ENCODE measurements at places on chromosomes 5 and 9.
A peak's percentile ranks its signal among the peaks of the same experiment; 100 is the strongest.

DNA sequence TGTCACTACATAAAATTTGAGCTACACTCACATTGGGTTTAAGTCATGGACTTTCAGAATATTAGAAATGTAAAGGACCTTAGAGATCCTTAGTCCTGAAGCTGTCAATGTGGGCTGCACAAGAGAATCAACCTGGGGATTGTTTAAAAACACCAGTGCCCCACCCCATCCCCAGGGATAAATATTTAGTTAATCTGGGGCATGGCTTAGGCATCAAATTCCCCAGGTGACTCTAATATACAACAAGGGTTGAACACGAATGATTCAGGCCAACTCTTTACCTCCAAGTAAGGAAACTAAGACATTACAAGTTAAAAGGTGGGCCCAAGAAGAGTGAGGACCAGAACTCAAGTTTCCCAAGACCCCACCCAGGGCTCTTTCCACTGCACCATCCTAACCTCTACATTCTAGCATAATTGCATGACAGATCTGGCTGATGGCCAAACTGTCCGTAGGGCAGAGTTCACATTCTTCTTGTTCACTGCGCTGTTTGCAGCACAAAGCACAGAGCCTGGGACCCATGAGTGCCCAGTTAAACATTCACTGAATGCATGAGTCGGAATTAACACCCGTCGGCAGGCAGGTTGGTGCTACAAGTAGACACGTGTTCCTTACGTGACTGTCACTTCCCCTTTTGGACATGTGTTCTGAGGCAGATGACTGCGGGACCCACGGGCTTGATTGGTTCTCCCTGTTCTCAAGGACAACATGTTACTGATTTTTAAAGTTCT is 25.2 kb downstream of the CYFIP2 start:
- H3K27ac ChIP-seq: peak overlapping the region; percentile 94
- peak; percentile 2 for DNase-seq
- no peak overlapping the region for H3K4me3 ChIP-seq
- H3K27me3 ChIP-seq: no peaks in the 10 kb centered on the region
- H3K4me1 ChIP-seq: peaks cover 16% of the 10 kb centered on the region

- H3K27me3 ChIP-seq: peaks cover 4% of the 10 kb centered on the region
- no peaks in the 10 kb centered on the region for H3K36me3 ChIP-seq
- no peak overlapping the region for H3K27ac ChIP-seq
- DNase-seq: no peak
Observed at GRCh38 chr5:31771500-31771899, 132.6 kb downstream of the PDZD2 start.

- no peaks in the 10 kb centered on the region for H3K4me1 ChIP-seq
- no peak for DNase-seq
- H3K4me3 ChIP-seq: no peak overlapping the region
Observed at GRCh38 chr5:44860267-44860666, 51.5 kb downstream of the MRPS30 start.

GRCh38 chr9:95004411-95005277 is 278.1 kb downstream of the AOPEP start:
- DNase-seq: peak; percentile 26
- H3K4me3 ChIP-seq: peak overlapping the region; percentile 90
- peak overlapping the region; percentile 95 for H3K27ac ChIP-seq
- H3K27me3 ChIP-seq: no peaks in the 10 kb centered on the region
- H3K4me1 ChIP-seq: no peaks in the 10 kb centered on the region
- peaks cover 6% of the 10 kb centered on the region for H3K36me3 ChIP-seq

GRCh38 chr5:36683821-36684434 is 77.5 kb downstream of the SLC1A3 start:
- DNase-seq: peak; percentile 69
- H3K27ac ChIP-seq: no peak overlapping the region
- no peaks in the 10 kb centered on the region for H3K4me1 ChIP-seq
- no peaks in the 10 kb centered on the region for H3K27me3 ChIP-seq
- peaks cover 5% of the 10 kb centered on the region for H3K36me3 ChIP-seq

DNA sequence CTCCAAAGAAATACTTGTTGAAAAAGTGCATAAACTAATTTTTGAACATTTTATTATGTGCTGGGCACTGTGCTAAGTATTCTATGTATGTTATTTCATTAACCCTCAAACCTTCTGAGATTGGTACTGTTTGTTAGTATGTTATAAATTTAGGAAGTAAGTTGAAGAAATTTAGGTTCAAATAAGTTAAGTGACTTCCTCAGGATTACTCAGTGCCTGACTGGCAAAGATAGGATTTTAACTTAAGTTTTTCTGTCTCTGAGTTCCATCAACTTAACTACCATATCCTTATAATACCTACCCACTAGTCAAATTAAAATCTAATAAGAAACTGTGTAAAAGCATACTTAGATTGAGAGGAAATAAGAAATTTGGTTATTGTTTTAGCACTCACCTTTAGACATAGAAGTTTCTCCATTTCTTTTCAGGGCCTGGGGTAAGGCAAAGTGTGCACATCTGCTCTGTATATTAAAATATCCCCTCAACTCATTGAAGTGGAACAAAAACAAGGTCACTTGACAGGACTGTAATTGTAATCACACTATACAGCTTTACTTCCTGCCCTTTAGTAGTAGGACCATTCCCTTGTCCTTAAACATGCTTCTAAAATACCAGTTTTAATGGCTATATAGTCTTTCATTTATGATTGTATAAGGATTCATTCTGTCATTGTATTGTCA is 15.2 kb downstream of the TGFBR1 start:
- H3K27me3 ChIP-seq: no peaks in the 10 kb centered on the region
- no peak overlapping the region for H3K4me3 ChIP-seq
- H3K27ac ChIP-seq: no peak overlapping the region
- no peaks in the 10 kb centered on the region for H3K4me1 ChIP-seq

DNA sequence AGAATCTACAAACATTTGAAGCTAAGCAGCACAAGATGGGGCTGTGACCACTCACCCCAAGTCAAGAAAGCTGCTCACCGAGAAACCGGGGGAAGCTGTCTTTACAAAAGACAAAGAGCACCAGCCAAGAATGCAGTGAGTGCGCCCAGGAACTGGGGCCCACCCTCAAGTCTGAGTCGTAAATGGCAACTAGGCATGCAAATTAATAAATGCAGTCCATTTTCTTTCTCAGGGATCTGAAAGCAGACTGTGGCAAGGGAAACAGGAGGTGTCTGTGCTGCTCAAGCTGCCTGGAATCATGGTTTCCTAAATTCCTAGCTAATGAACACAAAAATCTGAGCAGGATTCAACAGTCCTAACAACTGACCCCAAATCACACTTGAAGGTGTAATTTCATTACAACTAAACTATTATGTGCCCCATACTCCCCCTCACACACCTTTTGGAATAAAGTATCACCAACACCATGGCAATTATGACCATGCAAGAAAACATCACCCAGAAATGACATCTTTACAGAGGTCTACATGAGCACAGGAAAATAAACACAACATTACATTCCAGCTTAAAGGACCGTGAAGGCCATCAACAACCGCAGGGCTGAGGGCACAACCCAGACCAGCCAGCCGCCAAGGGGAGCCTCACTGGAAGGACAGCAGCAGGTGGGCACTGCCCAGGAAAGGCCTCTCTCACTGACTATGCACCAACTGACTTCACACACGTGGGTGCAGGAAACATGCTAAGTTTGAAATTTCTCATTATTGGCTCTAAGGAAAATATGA is 17.6 kb downstream of the NSUN2 start:
- no peak overlapping the region for H3K4me3 ChIP-seq
- peaks cover 10% of the 10 kb centered on the region for H3K4me1 ChIP-seq
- no peak for DNase-seq
- peaks cover 95% of the 10 kb centered on the region for H3K36me3 ChIP-seq
- H3K27me3 ChIP-seq: no peaks in the 10 kb centered on the region

DNA sequence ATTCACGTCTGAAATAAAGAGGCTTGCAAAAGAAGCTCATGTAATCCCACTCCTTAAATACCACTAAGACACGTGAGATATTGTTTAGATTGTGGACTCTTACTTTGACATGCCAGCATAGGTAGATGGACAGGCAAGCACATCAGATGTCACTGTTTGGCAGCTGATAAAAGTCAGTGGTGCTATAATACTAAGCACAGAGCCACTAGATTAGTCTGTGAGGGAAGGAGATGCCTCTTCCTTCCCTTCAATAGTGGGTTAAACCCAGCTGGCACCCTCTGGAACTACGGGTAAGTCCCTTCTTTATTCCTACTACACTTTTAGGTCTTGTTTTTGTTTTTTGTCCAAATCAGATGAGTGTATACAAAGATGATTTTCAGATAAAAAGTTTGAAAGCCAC is at the start of gene MYOT:
MYOT (plus strand) TSS at position 197 of the 400 bp plus-strand sequence. CDS start 2,792 bp downstream, outside the sequence.
- no peak within 1 kb of the TSS for H3K4me3 ChIP-seq
- H3K36me3 ChIP-seq: no peaks in the 10 kb centered on the region
- no peak for DNase-seq
- H3K27ac ChIP-seq: no peak within 1 kb of the TSS

- peak overlapping the region; percentile 48 for H3K4me3 ChIP-seq
- H3K27ac ChIP-seq: no peak overlapping the region
- no peaks in the 10 kb centered on the region for H3K36me3 ChIP-seq
- H3K27me3 ChIP-seq: no peaks in the 10 kb centered on the region
Observed at GRCh38 chr9:121373011-121373729, 3.1 kb upstream of the STOM start.

DNA sequence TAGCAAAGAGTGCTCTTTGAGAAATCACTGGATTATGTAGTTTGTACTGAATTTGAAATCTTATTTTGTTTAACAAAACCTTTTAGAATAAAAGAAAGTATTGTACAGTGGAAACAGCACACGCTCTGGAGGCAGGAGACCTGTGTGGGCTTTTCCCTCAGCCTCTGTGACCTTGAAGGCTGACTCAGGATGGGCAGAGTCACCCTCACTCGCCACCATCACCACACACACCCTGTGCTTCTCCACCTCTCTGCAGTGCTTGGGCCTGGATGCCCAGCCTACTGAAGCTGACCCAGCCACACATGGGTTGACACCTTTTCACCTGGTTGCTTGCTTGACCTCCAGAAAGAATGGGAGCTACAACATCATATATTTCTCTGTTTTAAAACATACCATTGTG is 19.6 kb downstream of the ANGPTL2 start:
- peaks cover 10% of the 10 kb centered on the region for H3K27me3 ChIP-seq
- H3K4me3 ChIP-seq: no peak overlapping the region
- no peak for DNase-seq
- H3K27ac ChIP-seq: no peak overlapping the region
- H3K4me1 ChIP-seq: peaks cover 2% of the 10 kb centered on the region

DNA sequence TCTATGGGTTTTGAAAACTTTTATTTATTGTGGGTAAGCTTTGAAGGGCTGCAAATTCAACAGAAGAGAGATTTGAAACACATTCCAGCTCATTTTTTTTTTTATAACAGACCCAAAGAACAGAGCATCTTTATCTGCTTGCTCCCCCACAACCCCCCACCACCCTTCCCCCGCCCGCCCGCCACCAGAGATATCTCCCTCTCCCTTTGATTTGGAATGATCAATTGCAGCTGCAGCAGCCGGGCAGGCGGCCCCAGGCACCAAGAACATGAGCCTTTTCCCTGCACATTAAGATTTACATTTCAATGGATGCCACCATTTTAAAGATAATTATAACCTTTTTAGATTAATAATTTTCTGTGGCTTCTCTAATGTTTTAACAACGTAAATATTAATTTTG is 510.9 kb downstream of the ZNF608 start:
- DNase-seq: no peak
- no peak overlapping the region for H3K27ac ChIP-seq
- H3K27me3 ChIP-seq: no peaks in the 10 kb centered on the region
- no peaks in the 10 kb centered on the region for H3K4me1 ChIP-seq
- no peaks in the 10 kb centered on the region for H3K36me3 ChIP-seq

DNA sequence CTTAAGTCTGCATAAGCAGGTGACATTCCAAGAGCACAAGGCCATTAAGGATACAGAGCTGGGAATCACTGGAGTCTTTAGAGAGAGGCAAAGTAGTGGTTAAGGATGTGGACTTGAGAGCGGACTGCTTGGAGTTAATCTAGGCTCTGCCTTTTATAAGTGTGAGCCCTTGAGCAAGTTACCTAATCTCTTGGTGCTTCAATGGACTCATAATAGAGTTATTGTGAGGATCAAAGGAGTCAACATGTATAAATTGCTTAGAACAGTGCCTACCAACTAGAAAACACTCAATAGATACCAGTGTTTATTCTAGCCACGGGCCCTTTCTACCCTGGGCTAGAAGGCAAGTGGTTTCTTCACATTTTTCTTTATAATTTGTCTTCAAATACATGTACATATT is 819.4 kb downstream of the NR2F1-AS1 start:
- H3K27me3 ChIP-seq: no peaks in the 10 kb centered on the region
- no peaks in the 10 kb centered on the region for H3K36me3 ChIP-seq
- H3K4me1 ChIP-seq: no peaks in the 10 kb centered on the region

DNA sequence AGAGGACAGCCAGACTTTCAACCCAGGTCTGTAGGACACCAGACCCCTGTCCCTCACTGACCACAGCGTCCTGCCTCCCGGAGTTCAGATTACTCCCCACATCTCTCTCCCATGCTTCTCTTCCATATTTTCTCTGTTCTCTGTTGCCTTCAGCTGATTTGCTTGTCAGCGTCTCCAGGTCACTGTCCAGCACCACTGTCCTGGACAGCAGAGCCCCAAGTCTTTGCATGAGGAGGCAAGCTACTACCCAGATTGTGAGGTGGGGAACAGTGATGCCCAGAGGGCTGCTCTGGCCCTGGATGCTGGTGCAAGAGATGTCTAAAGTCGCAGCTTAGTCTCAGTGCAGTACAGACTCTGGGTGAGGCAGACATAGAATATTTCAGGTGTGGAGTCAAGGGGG is 48.0 kb upstream of the C5orf58 start:
- H3K4me3 ChIP-seq: no peak overlapping the region
- no peaks in the 10 kb centered on the region for H3K4me1 ChIP-seq
- peaks cover 49% of the 10 kb centered on the region for H3K27me3 ChIP-seq
- no peak for DNase-seq
- no peaks in the 10 kb centered on the region for H3K36me3 ChIP-seq
- H3K27ac ChIP-seq: no peak overlapping the region

- DNase-seq: no peak
- H3K36me3 ChIP-seq: no peaks in the 10 kb centered on the region
- H3K27ac ChIP-seq: no peak overlapping the region
- H3K4me1 ChIP-seq: no peaks in the 10 kb centered on the region
- H3K4me3 ChIP-seq: no peak overlapping the region
Observed at GRCh38 chr5:43244823-43245565, 53.0 kb downstream of the NIM1K start.

GRCh38 chr5:139137697-139138096 is 60.5 kb downstream of the SIL1 start:
- H3K4me3 ChIP-seq: no peak overlapping the region
- no peak overlapping the region for H3K27ac ChIP-seq
- no peaks in the 10 kb centered on the region for H3K36me3 ChIP-seq
- peaks cover 12% of the 10 kb centered on the region for H3K4me1 ChIP-seq
- H3K27me3 ChIP-seq: no peaks in the 10 kb centered on the region

- DNase-seq: peak; percentile 87
- H3K36me3 ChIP-seq: peaks cover 4% of the 10 kb centered on the region
- no peak overlapping the region for H3K4me3 ChIP-seq
- no peaks in the 10 kb centered on the region for H3K27me3 ChIP-seq
- no peak overlapping the region for H3K27ac ChIP-seq
Observed at GRCh38 chr5:54547711-54548250, 30.2 kb downstream of the SNX18 start.

- DNase-seq: peak; percentile 64
- H3K36me3 ChIP-seq: no peaks in the 10 kb centered on the region
- H3K27me3 ChIP-seq: no peaks in the 10 kb centered on the region
- H3K4me3 ChIP-seq: no peak overlapping the region
- H3K4me1 ChIP-seq: peaks cover 2% of the 10 kb centered on the region
- H3K27ac ChIP-seq: no peak overlapping the region
Observed at GRCh38 chr9:94772639-94773303, 46.3 kb downstream of the AOPEP start.
